ENCODE measurements at places on chromosomes 5 and 9.
A peak's percentile ranks its signal among the peaks of the same experiment; 100 is the strongest.

DNA sequence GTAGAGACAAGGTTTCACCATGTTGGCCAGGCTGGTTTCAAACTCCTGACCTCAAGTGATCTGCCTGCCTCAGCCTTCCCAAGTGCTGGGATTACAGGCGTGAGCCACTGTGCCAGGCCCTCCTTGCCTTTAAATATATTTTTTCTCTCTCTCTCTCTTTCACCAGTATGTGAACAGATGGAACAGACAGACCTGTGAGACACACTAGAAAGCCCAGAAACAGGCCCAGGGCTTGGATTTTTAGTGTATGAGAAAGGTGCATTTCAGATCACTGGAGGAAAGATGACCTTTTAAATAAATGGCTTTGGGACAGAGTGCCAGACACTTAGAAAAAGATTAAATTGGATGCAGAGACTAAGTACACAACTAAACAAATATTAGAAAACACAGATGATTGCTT lies 3.1 kb downstream of the RASGEF1C start:
- H3K4me1 ChIP-seq = peaks cover 4% of the 10 kb centered on the region
- H3K36me3 ChIP-seq = no peaks in the 10 kb centered on the region
- H3K27me3 ChIP-seq = peaks cover 29% of the 10 kb centered on the region
- H3K27ac ChIP-seq = no peak overlapping the region
- no peak overlapping the region for H3K4me3 ChIP-seq
- DNase-seq = no peak

DNA sequence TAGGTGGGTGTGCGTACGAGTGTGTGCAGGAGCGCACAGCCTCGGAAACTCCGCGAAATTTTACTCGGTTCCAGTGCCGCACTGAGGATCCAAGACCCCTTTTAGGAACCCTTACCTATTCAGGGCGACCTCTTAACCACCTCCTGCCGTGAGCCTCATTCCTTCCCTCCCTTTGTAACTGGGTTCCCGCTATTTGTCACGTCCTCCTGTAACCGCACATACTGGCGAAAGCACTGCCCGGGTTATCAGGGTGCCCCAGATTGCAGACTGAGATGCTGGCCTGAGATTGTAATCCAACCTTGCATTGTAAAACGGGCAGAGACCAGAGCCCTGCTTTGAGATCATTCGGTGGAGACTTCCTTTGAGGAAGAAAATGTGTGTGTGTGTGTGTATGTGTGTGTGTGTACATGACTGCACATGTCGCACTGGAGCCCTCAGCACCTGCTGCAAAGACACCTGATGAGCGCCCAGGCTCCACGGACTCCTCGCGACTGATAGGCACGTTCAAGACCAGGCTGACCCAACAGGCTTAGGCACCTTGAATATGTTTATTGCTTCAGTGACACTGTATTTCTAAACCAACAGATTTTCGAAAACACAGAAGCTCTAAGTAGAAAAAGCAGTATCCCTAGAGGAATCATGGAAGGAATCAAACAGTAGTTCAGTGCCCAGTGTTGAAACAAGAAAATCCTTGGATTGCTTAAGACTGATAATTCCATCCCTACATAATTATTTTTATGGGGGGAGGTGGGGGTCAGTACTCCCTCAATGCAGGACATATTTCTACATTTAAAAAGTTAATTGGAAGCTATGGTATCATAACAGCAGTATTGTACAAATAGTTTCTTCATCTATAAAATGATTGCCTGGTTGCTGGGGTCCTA lies 86.5 kb upstream of the TNFAIP8 start:
- DNase-seq = peak; percentile 51
- H3K27ac ChIP-seq = peak overlapping the region; percentile 97
- peaks cover 64% of the 10 kb centered on the region for H3K4me1 ChIP-seq
- peak overlapping the region; percentile 100 for H3K4me3 ChIP-seq
- no peaks in the 10 kb centered on the region for H3K27me3 ChIP-seq

GRCh38 chr9:134328341-134328840 lies 2.1 kb downstream of the RXRA start:
- H3K36me3 ChIP-seq = no peaks in the 10 kb centered on the region
- H3K27ac ChIP-seq = no peak overlapping the region
- H3K4me1 ChIP-seq = peaks cover 2% of the 10 kb centered on the region
- peaks cover 37% of the 10 kb centered on the region for H3K27me3 ChIP-seq
- DNase-seq = no peak

GRCh38 chr5:95446560-95447221 lies 55.5 kb downstream of the FAM81B start:
- H3K4me1 ChIP-seq = no peaks in the 10 kb centered on the region
- H3K36me3 ChIP-seq = no peaks in the 10 kb centered on the region
- no peak overlapping the region for H3K4me3 ChIP-seq
- no peak overlapping the region for H3K27ac ChIP-seq

DNA sequence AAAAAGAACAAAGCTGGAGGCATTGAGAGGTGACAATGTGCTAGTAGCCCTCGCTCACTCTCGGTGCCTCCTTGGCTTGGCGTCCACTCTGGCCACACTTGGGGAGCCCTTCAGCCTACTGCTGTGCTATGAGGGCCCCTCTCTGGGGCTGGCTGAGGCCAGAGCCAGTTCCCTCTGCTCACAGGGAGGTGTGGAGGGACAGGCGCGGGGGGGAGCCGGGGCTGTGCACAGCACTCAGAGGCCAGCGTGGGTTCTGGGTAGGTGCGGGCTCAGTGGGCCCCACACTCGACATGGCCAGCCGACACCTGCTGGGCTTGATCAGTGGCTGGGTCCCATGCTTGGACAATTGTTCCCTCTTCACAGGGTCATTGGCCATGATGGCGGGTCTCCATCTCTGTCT lies 202.5 kb upstream of the GRAMD2B start:
- no peaks in the 10 kb centered on the region for H3K4me1 ChIP-seq
- H3K27me3 ChIP-seq = no peaks in the 10 kb centered on the region
- DNase-seq = no peak
- no peaks in the 10 kb centered on the region for H3K36me3 ChIP-seq

- H3K27me3 ChIP-seq = no peaks in the 10 kb centered on the region
- no peak overlapping the region for H3K27ac ChIP-seq
- no peak for DNase-seq
These were observed 90.5 kb downstream of the OSMR start for GRCh38 chr5:38936269-38936668.

DNA sequence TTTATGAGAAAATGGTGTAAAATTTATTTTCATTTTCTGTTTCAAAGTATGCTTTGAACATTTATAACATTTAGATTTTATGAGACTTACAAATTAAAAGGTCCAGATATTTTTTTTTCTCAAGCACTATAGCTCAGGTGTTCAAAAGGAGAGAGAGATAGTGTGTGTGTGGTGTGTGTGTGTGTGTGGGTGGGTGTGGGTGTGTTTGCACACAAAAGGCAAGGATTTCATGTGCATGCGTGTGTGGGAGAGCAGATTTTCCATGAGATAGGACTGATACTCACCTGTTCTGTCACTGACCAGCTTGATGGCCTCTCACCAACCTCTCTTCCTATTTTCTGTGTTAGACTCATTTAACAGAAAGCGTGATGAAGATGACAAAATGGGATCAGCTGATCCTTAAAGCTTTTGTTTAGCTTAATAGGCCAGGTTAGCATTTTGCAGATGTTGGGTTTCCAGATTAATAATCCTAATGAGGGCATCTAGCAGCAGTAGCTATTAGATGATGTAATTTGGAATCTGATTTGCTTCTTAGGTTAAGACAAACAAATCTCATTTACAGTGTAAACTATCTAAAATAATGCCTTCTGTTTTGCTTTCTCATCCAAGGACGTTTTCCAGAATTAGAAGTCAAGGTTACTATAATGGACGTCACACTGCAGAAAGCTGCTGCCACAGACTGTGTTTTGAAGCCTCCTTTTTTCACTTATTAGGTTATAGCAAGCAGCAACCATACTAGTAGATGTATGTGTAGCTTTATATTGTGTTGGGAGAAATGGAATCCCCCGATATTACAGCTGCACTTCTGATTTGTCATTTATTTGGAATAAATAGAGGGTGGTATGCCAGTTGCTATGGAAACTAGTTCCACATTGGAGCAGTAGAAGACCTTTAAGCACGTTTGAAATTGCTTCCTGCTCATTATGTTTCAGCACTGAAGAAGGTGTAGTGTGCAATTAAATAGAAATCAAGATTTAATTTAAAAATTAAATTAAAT lies 355.6 kb downstream of the TAF11L14 start:
- no peak overlapping the region for H3K27ac ChIP-seq
- DNase-seq = no peak
- H3K4me1 ChIP-seq = no peaks in the 10 kb centered on the region
- H3K27me3 ChIP-seq = no peaks in the 10 kb centered on the region
- H3K4me3 ChIP-seq = no peak overlapping the region

DNA sequence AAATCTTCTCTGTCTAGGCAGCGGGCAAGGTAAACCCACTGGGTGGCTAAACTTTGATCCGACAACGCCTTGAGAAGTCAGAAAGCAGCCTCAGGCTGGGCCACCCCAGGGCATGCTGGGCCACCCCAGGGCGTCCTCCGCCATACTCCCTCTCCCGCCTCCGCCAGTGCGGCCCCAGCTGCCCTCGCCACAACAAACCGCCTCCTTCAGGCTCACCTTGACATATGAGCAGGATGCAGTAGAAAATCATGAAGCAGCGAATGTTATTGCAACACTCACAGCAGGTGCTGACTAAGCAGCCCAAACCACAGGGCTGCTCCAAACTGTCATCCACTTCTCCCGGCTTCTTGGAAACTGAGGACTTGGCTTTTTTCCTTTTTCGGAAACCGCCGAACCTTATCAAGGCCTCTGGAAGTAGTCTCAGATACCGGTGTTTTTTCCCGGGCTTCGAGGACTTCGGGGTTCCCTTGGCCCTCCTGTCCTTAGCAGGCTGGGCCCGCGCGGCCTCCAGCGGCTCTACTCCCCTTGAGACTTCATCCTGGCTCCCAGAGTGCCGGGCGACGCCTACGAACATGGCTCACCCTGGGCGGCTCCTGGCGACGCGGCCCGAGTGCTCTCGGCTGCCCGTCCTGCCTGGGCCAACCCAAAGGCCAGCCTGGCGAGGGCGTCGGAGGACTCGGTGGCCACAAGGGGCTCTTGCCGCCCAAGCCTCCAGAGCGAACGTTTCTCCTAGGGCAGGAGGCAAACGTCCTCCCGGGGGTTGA lies at the start of gene SLCO6A1:
SLCO6A1 (minus strand) TSS at position 731 of the 764 bp plus-strand sequence; CDS start at position 574, 157 bp downstream.
- no peak for DNase-seq
- no peaks in the 10 kb centered on the region for H3K27me3 ChIP-seq
- no peaks in the 10 kb centered on the region for H3K36me3 ChIP-seq
- no peaks in the 10 kb centered on the region for H3K4me1 ChIP-seq
- no peak within 1 kb of the TSS for H3K27ac ChIP-seq

DNA sequence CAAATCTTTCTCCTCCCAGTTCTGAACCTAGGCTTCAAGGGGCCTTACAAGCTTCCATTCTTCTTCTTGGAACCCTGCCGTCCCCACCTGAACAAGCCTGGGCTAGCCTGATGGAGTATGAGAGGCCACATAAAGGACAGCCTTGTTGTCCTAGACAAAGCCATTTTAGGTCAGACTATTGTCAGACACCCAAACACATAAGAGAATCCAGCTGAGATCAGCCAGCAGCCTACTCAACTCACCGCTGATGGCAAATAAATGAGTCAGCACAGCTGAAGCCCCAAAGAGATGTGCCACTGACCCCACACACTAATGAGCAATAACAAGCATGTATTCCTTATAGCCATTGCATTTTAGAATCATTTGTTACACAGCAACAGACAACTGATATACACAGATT lies 33.8 kb downstream of the SVEP1 start:
- H3K27ac ChIP-seq = no peak overlapping the region
- H3K27me3 ChIP-seq = no peaks in the 10 kb centered on the region
- H3K36me3 ChIP-seq = no peaks in the 10 kb centered on the region
- no peak for DNase-seq

DNA sequence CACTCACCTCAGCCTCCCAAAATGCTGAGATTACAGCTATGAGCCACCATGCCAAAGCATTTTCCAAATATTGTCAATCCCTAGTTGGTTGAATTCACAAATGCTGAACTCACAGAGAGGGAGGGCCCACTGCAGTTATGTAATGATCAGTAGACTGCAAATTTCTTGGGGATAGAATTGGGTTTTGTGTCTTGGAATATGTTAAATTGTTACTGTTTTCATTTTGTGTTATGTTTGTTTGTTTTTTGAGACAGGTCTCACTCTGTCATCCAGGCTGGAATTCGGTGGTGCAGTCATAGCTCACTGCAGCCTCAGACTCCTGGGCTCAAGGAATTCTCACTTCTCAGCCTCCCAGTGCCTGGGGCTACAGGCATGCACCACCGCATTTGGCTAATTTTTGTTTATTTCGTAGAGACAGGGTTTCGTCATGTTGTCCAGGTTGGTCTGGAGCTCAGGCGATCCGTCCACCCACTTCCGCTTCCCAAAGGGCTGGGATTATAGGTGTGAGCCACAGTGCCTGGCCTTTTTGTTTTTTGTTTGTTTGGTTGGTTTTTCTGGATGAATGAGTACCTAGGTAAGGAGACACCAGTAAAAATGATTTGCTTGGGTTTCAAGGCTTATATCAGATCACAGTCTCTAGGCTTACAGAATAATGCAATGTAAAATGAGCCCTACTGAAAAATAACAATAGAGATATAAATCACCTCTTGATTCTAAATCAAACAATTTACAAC lies 31.5 kb upstream of the LMNB1 start:
- H3K36me3 ChIP-seq = no peaks in the 10 kb centered on the region
- H3K27me3 ChIP-seq = no peaks in the 10 kb centered on the region
- peaks cover 40% of the 10 kb centered on the region for H3K4me1 ChIP-seq
- no peak for DNase-seq
- peak overlapping the region; percentile 31 for H3K27ac ChIP-seq

DNA sequence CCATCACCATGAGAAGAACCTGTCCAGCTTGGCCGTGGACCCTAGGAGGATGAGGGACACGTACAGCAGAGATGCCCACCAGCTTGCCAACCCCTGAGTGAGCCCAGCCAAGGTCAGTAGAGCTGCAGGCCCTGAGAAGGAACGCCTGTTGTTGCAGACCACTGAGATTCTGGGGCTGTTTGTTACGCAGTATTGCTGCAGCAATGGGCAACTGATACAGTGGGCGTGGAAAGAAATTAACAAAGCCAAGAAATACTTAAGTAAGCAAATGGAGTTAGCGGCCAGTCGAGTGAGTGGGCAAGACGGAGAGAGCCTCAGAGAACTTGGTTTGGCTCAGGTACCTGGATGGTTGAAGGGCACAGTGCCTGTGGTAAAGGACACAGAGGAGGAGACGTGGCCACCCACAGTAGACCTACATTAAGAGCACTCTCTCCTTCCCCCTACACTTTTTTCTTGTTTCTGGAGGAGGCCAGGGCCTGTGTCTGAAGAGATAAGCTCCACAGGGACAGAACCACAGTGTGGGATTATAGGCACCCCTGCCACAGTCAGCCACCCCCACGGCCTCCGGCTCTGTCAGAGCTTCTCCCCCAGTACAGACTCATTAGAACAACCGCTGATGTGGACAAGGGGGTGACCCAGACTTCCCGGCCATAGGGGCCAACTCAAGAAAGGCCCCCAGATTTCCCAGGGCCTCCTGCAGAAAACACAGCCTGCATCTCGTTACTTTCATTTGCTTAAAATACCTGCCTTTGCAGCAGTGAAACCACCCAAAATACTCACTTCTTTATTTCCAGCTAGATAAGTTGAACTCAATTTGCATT lies 40.1 kb upstream of the GRHPR start:
- no peaks in the 10 kb centered on the region for H3K4me1 ChIP-seq
- H3K36me3 ChIP-seq = no peaks in the 10 kb centered on the region
- no peak for DNase-seq
- H3K27me3 ChIP-seq = peaks cover 7% of the 10 kb centered on the region
- no peak overlapping the region for H3K4me3 ChIP-seq
- no peak overlapping the region for H3K27ac ChIP-seq

Measured in T-helper 2 cell treated with Interferon-gamma antibody and Interleukin-4, amounts not matched to agents 5 μg/mL and 100 μg/mL, for 36 hours (primary cell).